Endothelial cell of umbilical vein (primary cell): ENCODE measurements at places on chromosomes 6 and 20. TPM values are rescaled to one million over a fixed set of nuclear protein-coding genes. Genes with fewer than 3 reads are reported as not detected.

Gene PRL
- not detected in 2 replicates for total RNA-seq

Gene MCHR2
- total RNA-seq: not detected in 2 replicates

Gene AGER
- total RNA-seq: 12.0 and 18.5 TPM in 2 replicates

Gene HTR1E
- not detected in 2 replicates for total RNA-seq

Gene DDX27
- 25.7 and 26.1 TPM in 2 replicates for total RNA-seq

Gene NKAIN2
- 2.1 TPM in 1 of 2 replicates, not detected in the other for total RNA-seq

Gene BRD2
- total RNA-seq: 187 and 197 TPM in 2 replicates

Gene SYCP2
- total RNA-seq: 0.35 and 0.67 TPM in 2 replicates

Gene SPDEF
- total RNA-seq: not detected in 2 replicates

Gene SLC4A11
- 10.2 and 15.5 TPM in 2 replicates for total RNA-seq

Gene THBD
- total RNA-seq: 20.3 and 28.0 TPM in 2 replicates

Gene SLC32A1
- not detected in 2 replicates for total RNA-seq

Gene NRSN1
- total RNA-seq: not detected in 2 replicates

Gene GTF3C6
- 88.1 and 96.4 TPM in 2 replicates for total RNA-seq
